ENCODE measurements at places on chromosomes 12 and 14.

DNA sequence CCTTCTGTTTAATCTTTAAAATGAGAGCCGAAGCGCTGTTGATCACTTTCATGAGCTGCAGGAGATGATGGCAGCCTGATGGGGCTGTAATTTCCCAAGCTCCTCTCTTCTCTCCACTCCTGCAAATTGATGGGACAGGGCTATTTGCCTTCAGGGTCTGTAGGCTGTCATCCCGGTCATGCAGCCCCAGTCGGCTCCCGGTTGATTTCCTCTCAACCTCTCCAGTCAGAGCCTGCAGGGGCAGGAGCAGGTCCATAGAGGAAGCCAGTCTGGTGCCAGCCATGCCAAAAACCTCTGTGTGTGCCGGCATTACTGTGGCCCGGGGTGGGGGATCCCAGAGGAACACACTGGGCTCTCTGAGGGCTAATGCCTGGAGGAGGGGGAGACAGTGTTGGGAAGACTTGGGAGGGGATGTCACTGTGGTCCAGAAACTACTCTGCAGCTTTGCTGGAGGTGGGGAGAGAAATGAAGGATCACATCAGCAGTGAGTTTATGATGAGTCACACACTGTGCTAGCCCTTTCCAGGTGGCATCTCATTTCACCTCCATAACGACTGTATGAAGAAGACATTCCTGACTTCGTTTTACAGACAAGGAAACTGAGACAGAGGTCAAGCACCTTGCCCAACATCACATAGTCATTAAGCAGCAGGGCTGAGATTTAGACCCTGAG lies 46.5 kb upstream of the PRIMA1 start:
- DNase-seq = no peak

- DNase-seq = no peak
Observed at GRCh38 chr12:94415066-94415465, 44.6 kb downstream of the CEP83 start.

DNA sequence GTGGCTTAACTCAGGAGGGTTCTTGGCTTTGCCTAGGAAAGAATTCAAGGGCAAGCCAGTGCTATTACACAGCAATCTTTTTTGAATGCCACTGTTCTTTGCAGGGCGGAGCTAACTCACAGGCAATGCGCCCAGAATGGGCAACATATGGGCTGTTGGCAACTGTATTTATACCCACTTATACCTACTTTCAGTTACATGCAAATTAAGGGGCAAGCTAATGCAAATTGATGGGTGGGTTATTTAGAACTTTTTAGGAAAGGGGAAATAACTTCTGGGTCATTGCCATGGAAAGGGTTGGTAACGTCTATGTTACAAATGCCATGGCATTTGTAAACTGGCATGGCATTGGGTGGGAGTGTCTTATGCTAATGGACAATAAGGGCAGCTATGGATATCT lies 85.4 kb downstream of the C12orf50 start:
- no peak for DNase-seq

GRCh38 chr12:86421333-86421732 lies 165.1 kb upstream of the MGAT4C start:
- no peak for DNase-seq

- DNase-seq = no peak
Observed at GRCh38 chr12:89212339-89212771, 139.9 kb downstream of the DUSP6 start.

DNA sequence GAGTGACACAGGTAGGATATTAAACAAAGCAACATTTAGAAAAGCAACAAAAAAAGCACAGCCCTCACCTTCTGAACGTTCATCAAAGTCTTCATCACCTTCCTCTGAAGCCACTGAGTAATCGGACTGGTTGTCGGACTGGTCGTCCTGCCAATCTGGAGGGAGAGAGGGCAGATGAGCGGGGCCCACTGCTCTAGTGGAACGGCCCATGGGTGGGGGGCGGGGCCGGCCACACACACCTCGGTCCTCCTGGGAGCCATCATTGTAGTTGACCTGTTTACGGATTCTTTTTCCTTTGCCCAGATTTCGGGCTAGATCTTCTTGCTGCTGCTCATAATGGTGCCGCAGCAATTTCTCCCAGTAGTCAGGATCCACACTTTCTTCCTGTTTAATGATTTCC lies 14.9 kb upstream of the NOP2 start:
- DNase-seq = no peak

- DNase-seq = no peak
Observed at GRCh38 chr12:52126605-52127578, 47.4 kb downstream of the SMIM41 start.

- DNase-seq = no peak
Observed at GRCh38 chr12:56989861-56990610, 16.3 kb downstream of the ZBTB39 start.

DNA sequence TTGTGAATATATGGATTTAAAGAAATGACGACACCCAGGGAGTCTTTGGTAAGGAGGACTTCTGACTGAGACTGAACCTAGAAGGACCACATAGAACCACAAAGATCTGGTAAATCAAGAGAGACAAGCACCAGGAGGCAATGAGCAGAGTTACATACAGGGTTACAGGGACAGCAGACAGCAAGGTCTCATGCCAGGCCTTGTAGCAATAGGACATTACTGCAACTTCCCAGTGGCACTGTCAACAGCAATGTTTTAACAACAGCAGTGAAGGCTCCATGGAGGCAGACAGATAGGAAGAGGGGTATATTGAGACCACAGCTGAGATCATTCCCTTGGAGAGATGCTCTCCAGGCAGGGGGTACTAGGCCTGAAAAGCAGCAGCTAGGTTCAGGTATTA lies 18.5 kb downstream of the CPNE8 start:
- DNase-seq = no peak

DNA sequence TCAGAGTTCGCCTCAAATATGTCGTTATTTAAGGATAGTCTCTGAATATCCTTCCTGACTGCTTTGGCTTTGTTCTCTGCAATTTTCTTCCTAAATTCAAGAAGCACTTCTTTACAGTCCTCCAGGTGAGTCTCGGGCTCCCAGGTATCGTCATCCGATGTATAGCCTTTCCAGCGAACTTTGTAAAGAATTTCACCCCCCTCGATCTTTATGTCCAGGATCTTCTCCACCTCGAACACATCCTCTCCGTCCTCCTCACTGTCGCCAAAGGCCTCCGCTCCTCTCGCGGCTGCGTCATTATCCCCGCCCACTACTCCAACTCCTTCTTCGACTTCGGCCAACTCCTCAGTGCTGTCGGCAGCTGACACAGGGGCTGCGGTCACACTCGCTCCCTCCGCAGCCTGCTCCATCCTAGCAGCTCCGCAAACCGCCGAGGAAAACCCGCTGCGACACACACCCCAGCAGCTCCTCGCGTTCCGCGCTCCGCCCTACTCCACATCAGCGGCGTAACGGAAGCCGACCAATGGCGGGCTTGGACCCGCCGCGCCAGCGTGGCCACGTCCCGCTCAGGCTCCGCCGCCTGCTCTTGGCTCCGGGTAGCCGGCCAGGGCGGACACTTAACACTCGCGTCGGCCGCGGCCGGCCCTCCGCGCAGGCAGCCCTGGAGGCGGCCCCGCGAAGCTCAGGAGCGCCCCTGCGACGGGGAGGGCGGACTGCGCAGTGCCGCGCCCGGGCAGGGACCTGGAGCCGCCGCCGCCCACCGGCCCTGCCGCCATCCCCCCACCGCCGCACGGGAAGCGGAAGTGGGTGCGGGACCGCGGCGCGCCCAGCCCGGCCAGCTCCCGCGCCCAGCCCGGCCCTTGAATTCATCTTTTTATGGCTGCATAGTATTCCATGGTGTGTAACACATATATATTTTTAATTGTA lies 4.1 kb downstream of the CD163L1 start:
- no peak for DNase-seq

DNA sequence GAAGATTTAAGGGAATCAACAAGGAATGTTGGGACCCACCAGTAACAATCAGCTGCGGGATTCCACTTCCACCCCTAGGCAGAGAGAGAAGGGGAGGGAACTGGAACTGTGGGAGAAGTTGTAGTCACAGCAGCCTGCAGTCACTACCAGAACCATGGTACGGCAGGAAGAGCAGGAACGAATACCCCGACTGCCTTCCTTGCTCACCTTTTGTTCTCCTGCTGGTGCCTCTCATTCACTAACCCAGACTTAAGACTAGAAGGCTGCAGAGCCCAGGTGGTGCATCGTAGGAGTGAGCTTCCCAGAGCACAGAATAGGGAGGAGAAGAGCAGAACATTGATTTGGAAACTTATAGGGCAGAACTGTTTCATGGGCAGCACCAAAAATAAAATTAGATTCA lies 154.2 kb downstream of the DYRK2 start:
- DNase-seq = no peak

DNA sequence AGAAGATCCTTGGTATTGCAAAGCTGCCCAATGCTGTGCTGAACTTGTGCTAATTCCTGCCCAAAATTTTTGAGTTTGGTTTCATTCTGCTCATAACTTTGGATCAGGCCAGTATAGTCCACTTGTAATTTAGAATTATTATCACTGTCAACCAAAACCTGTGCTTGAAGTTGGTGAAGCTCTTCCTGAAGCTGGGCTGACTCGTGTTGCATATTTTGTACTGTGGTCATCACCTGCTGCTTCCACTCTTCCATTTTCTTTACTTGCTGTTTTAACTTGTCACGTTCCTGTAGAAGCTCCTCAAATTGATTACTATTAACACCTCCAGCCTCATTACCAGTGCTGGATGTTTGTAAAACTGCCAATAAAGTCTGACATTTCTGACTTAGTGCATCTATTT lies 35.8 kb downstream of the TRIP11 start:
- no peak for DNase-seq

GRCh38 chr14:58133739-58134138 lies 18.3 kb downstream of the ARMH4 start:
- no peak for DNase-seq

DNA sequence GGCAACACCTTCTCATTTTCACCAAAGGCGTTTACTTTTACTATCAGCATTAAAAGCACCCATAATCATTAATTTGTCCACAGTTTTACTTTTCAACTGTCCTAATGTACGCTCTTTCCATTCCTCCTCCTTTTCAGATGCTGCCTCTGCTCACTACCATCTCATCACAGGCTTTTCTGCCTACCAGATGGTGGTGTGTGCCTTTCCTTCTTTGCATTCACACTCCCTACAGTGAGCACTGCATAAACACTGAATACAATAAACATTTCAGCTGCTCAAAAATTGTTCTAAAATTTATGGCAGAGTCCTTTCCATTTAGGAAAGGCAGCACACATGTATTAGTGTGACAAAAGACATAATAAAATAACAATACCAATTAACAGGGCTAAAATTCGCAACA lies 435.7 kb downstream of the GXYLT1 start:
- DNase-seq = no peak

GRCh38 chr12:38132139-38132538 lies 184.4 kb upstream of the ALG10B start:
- no peak for DNase-seq

GRCh38 chr12:77189458-77189857 lies 124.1 kb upstream of the E2F7 start:
- DNase-seq = no peak

- DNase-seq = no peak
Observed at GRCh38 chr12:9711664-9712063, 21.2 kb downstream of the CLECL1 start.

- DNase-seq = no peak
Observed at GRCh38 chr14:92733007-92733406, 15.4 kb downstream of the LGMN start.

DNA sequence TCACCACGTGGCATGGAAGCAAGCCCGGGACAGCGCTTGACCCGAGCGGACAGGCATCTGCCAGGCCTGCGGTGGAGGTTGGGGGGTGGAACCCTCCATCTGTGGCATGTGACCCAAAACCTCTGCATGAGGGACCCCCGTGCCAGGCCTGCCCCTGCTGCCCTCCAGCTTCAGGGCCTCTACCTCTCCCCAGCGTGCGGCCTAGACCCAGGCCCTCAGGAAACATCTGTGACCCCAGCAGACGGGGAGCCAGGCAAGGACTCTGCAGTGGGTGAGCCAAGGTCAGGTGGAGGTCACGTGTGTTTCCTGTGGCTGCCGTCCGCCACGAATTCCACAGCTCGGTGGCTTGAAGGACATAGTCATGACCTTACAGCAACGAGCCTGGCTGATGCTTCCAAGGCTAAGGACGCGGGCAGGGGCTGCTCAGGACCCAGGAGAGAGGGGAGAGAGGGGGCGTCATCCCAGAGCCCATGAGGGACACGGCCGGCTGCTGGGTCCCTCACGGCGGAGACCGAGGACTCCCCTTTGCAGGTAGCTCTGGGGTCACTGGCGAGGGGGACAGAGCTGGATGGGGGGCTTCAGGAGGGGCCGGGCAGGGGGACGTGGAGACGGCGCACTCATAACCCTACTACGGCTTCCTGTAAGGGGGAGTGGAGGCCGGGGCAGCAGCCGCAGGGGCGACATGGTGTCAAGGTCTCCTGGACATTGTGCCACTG lies 91.5 kb downstream of the GALNT9 start:
- DNase-seq = no peak

GRCh38 chr12:76943008-76943407 lies 64.2 kb upstream of the CSRP2 start:
- DNase-seq = no peak

DNA sequence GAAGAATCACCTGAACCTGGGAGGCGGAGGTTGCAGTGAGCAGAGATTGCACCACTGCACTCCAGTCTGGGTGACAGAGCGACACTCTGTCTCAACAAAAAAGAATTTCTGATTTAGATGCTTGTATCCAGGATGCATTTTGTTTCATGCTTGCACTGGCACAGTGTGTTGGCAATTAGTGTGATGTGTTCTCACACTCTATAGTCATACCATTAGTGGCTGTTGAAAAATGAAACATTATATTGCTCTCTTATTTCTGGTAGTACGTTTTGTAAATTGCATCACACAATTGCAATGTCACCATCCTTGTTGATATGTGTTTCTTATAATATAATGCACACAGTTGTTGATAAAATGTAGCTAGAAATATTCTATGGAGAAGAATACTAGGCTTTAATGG lies 51.3 kb upstream of the RMST start:
- DNase-seq = no peak

DNA sequence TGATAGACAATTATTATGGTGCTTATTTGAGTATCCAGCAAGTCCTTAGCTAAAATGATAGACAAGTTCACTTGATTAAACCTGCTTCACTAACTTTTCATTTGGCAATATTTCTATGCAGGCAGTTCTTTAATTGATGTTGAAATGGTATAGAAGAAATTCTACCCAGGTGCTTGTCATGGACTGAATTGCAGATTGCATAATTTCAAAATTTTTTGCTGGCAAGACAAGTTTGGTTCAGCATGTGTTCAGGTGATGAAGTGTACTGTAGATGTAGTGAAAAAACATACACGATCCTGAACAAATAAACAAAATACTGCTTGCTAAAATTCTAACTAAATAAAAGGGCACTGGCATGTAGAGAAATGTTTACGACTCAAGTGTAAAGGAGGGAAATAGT lies 189.0 kb downstream of the FOXA1 start:
- DNase-seq = no peak

DNA sequence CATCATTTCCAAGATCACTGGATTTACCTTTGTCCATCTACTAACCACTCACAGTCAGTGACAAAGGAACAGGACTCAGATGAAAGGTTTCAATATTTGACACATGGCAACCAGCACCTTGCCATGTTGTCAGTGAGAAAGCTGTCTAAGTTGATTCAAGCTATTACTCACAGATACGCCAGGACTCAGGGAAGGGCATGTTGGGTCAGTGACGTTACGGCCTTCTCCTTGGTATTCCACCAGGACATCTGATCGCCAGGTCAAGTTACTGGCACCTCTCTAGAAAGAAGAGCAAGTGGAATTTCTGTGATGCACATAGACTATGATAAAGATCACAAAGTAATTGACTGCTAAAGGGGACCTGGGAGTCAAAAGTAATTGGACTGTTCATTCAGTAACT lies 36.4 kb downstream of the GNS start:
- no peak for DNase-seq
